ENCODE measurements at places on chromosomes 13 and 19.

DNA sequence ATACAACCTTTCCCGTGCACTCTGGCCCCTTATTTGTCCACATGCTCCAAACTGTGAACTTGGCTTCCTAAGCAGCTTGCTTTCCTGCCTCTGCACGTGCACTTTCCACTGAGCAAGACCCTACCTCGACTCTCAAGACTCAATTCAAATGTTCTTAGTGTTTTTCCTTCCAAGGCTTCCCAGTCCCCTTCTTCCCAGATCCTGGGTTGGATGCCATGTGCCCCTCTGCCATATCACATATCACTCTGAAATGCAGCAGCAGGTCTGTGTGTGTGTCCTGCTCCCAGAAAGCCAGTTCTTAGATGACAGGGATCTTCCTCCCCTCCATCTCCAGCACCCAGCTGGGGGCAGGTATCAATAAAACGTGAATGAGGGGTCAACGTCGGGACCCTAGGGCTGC is 3.0 kb downstream of the ZNF557 start:
- H3K4me3 ChIP-seq: no peak overlapping the region
- H3K27me3 ChIP-seq: no peaks in the 10 kb centered on the region
- no peak overlapping the region for H3K27ac ChIP-seq

DNA sequence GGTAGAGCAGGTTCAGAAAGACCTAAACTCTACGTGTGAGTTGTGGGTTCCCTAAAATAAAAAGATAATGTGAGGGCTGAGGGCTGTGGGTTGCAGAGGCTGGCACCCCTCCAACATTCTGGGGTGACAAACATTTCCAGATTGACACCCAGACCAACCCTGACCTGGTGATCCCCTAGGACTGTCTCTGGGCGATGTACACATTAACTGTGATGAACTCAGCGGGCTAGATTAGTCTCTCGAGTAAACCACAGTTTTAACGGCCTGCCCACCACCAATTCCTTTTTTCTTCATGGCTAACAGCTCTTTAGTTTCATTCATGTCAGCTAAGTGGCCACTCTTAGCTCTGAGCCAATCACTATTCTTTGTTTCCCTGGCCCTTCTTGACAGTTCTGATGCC is 24.8 kb downstream of the SIAH3 start:
- no peak for DNase-seq
- H3K27me3 ChIP-seq: no peaks in the 10 kb centered on the region
- H3K27ac ChIP-seq: no peak overlapping the region
- peaks cover 7% of the 10 kb centered on the region for H3K4me1 ChIP-seq
- no peaks in the 10 kb centered on the region for H3K36me3 ChIP-seq

- no peak overlapping the region for H3K27ac ChIP-seq
- no peak overlapping the region for H3K4me3 ChIP-seq
- no peaks in the 10 kb centered on the region for H3K36me3 ChIP-seq
- no peaks in the 10 kb centered on the region for H3K4me1 ChIP-seq
- no peak for DNase-seq
Observed at GRCh38 chr13:59409634-59410200, 754.0 kb downstream of the DIAPH3 start.

DNA sequence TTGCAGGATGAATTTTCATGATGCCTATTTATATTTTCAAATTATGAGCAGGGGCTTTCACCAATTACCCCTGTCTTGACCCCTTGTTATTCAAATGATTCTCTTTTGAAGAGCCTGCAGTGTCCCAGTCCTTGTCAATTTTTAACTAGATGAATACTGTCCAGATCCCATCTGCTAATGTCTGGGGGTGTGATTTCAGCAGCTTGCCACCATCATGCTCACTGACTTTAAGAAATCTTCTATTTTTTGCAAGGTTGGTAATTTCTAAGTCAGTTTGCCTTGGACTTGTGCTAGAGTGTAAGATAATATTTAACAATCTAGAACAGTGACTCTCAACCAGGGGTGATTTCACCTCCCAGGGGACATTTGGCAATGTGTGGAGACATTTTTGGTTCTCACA is 106.0 kb downstream of the CACNA1A start:
- no peak overlapping the region for H3K4me3 ChIP-seq
- H3K4me1 ChIP-seq: no peaks in the 10 kb centered on the region
- peaks cover 38% of the 10 kb centered on the region for H3K27me3 ChIP-seq
- no peak overlapping the region for H3K27ac ChIP-seq
- H3K36me3 ChIP-seq: no peaks in the 10 kb centered on the region

DNA sequence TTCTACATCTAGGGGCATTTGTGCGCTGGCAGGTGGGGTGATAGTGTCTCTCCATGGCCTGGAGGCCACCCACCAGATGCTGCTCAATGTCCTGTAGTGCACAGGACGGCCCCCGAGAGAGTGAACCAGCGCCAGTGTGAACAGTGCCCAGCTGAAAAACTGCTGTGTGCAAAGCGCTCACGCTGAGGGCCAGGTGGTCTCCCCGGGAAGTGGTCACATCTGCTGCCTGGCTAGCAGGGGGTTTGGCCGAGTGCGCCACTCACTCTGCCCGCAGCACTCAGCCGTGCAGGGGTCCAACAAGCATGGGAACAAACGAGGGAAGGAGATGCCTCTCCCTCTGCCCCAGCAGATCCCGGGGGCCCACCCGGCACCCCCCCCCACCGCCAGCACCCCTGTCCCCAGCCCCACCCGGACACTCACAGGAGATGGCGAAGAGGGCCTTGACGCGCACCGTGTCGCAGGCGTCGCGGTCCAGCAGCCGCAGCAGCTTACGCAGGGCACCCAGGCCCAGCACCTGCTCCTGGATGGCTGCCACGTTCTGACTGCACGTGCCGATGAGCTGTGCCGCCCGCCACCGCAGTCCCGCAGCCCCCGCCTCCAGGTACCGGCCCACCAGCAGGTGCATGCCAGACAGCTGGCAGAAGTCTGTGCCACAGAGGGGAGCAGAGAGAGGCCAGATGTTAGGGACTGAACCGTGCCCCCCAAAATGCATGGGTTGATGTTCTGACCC is 5.8 kb downstream of the HSPBP1 start:
- no peak overlapping the region for H3K4me3 ChIP-seq
- H3K4me1 ChIP-seq: peaks cover 49% of the 10 kb centered on the region
- H3K27me3 ChIP-seq: no peaks in the 10 kb centered on the region
- DNase-seq: no peak

DNA sequence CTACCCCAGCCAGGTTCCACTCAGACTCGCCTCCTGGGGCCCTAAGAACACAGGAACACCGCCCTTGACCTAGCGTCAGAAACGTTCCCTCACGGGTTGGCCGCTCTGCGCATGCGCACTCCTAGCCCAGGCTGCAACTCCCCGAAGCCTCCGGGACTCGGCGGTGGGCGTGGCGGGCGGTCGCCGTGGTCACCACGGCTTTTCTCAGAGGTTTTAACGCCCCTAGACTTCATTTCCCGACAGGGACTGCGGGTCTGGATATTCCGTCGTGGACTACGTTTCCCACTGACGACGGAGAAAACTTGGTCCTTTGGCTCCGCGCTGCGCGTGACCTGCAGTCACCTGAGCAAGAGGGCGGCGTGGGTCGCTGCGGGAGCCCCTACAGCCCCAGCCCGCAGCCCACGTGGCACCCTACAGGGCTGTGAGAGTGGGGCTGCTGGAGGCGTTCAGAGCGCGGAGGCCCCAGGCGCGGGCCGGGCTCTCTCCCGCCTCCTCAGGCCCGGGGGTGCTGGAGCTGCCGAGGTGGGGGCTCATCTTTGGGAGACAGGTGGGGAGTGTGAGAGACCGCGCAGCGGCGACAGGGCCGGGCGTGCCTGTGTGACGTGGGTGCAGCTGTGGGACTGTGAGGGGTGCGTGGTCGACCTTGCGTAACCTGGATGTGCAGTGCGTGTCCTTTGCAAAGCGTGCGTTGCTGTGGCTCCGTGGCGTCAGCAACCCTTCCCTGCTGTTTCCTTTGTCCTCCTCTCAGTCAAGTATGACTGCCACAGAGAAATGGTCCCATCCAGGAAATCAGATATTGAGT is 38.0 kb upstream of the ZNF573 start:
- peaks cover 16% of the 10 kb centered on the region for H3K4me1 ChIP-seq
- H3K4me3 ChIP-seq: peak overlapping the region; percentile 53
- H3K27ac ChIP-seq: peak overlapping the region; percentile 21
- H3K36me3 ChIP-seq: no peaks in the 10 kb centered on the region
- DNase-seq: peak; percentile 84

DNA sequence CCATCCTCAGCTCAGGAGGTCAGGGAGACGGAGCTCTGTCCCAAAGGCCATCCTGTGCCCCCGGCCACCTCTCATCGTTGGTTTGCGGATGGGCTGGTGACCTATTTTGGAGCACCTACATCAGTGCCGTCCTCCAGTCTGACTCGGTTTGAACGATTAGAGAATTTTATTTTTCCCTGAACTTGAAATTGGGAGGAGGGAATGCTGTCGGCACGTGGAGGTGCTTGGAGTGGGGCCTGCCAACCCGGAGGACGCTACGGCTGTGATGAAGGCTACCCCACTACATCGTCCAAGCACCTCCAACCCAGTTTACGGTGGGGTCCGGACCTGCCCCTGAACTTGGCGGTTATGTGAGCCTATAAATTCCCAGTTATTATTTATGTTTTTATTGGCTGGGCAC is 3.0 kb upstream of the ZNF554 start:
- H3K36me3 ChIP-seq: peaks cover 38% of the 10 kb centered on the region
- no peak overlapping the region for H3K27ac ChIP-seq
- DNase-seq: no peak
- H3K27me3 ChIP-seq: no peaks in the 10 kb centered on the region
- H3K4me3 ChIP-seq: no peak overlapping the region

DNA sequence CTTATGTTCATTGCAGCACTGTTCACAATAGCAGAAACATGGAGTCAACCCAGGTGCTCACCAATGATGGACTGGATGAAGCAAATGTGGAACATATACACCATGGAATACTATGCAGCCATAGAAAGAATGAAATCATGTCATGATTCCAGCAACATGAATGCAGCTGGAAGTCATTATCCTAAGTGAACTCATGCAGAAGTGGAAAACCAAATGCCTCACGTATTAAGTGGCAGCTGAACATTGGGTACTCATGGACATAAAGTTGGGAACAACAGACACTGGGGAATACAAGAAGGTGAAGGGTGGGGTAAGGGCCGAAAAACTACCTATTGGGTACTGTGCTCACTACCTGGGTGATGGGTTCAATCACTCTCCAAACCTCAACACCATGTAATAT is 915.9 kb downstream of the UQCRFS1 start:
- no peak overlapping the region for H3K4me3 ChIP-seq
- no peak overlapping the region for H3K27ac ChIP-seq
- H3K36me3 ChIP-seq: no peaks in the 10 kb centered on the region
- DNase-seq: no peak
- H3K27me3 ChIP-seq: no peaks in the 10 kb centered on the region

GRCh38 chr19:50460161-50460765 is 16.0 kb upstream of the EMC10 start:
- H3K27me3 ChIP-seq: peaks cover 35% of the 10 kb centered on the region
- no peak overlapping the region for H3K27ac ChIP-seq
- peaks cover 19% of the 10 kb centered on the region for H3K4me1 ChIP-seq

DNA sequence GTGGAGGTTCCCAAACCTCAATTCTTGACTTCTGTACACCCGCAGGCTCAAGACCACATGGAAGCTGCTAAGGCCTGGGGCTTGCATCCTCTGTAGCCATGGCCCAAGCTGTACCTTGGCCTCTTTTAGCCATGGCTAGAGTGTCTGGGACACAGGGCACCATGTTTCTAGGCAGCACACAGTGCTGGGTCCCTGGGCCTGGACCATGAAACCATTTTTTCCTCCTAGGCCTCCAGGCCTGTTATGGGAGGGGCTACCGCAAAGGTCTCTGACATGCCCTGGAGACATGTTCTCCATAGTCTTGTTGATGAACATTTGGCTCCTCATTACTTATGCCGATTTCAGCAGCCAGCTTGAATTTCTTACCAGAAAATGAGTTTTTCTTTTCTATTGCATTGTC is 701.4 kb downstream of the FGF9 start:
- H3K4me1 ChIP-seq: no peaks in the 10 kb centered on the region
- DNase-seq: no peak
- no peaks in the 10 kb centered on the region for H3K27me3 ChIP-seq
- no peak overlapping the region for H3K4me3 ChIP-seq
